ENCODE measurements at places on chromosomes 11 and 22.

- no peak for DNase-seq
Observed at GRCh38 chr11:103069367-103069766, 22.6 kb downstream of the DCUN1D5 start.

- no peak for DNase-seq
Observed at GRCh38 chr11:63779039-63779438, 10.5 kb upstream of the ZFTA start.

DNA sequence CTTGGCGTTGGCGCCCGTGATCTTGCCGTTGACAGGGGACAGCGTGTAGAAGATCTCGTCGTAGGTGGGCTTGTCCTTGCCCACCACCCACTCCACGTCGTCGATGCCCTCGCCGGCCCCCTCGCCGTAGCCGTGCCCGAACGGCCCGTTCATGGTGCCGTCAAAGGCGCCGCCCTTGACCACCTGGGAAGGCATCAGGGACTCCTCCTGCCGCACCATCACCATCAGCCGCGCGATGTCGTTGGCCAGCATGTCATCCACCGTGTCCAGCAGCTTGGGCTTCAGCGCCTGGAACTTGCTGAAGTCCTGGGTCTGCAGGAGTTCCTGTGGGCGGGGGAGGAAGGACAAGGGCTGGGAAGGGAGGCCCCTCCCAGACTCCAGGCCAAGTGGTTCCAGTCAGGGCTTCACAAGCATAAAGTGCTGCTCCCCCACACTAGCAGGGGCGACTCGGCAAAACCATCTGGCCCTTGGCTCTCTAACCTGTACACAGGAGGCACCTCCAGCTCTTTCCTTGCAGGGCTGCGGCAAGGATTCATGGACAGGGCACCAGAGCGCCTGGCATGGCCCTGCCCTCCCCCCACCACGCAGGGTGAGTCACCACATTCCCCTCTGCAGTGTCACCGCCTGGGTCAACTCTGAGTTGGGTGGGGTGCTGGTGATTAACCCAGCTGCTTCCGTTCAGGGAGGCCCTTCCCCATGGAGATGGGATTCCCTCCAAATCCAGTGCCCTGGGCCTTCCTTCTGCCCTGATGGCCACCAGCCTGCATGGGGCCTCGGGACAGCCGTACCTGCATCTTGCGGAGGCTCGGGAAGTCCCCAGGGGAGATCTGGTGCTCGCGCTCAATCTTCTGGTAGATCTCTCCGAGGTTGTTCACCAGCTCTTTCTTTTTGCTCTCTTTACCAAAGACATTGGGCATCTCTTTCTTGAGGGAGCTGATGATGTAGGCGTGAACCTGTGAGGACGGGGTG lies 10.4 kb upstream of the CDC42BPG start:
- no peak for DNase-seq

DNA sequence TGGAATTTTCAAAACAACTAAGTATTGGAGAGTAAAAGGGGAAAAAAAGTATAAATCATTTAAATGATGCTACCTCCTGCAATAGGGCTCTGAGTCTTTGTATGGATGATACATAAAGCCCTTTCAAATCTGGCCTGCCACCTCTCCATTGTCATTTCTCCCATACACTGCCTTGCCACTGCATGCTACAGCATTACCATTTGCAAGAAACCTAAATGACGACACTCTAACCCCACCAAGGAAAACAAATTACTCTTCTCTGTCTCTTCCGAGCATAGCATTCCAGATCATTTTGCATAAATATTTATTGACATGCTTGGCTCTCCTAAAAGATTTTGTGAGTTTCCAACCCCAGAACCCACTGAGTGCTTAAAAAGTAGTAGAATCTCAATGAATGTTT lies 34.5 kb upstream of the PRSS23 start:
- DNase-seq = no peak

DNA sequence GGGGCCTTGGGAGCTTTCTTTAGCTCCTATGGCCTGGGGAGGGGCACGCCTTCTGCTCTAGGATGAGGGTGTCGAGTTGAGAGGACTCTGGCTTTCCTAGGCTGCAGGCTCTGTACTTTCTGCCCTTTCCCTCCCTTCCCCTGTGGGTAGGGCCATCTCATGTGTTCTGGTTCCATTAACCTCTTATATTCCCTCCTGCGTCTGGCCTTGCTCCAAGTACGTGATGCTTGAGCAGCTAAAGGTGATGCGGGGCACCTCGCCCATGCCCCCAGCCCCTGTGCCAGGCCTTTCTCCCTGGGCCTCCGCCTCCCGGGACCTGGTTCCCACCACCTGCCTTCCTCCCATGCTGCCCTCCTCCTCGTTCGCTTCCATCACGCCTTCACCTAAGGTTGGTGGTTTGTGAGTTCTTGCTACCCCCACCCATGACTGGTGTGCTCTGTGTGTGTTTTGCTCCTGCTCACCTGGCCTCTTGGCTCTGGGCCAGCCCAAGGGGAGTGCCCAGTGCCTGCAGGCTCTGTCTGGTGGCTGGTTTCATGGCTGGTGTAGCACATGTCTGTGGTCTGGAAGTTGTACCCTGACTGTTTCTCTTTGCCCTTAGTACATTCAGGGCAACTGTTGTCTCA lies 34.1 kb downstream of the PHLDB1 start:
- no peak for DNase-seq

DNA sequence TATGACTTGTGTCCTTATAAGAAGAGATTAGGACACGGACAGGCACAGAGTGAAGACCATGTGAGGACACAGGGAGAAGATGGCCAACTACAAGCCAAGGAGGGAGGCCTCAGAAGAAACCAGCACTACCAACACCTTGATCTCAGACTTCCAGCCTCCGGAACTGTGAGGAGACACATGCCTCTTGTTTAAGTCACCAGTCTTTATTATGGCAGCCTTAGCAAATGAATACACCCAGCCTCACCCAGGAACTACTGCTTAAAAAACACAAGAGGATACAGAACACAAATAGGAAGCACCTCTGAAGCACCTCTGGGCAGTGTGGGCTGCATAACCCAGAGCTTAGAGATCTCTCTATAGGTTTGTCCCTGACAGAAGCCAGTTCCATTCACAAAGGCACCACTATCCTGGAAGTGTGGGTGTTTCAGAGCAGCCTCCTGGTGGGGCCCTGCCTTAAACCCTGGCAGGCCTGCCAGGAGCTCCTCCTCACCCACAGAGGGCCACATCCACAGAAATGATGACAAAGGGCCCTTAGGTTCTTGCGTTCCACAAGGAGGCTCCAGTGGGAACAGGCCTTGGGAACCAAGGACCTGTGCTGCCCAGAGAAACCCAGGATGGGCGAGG lies 58.8 kb downstream of the CHRDL2 start:
- no peak for DNase-seq

- DNase-seq = no peak
Observed at GRCh38 chr11:59218893-59219292, 6.2 kb upstream of the MPEG1 start.

Measured in HEK293T (cell line).